Stimulated activated CD8-positive, alpha-beta memory T cell treated with anti-CD3 and anti-CD28 coated beads, Interleukin-15, amount 100 ng/mL, for 48 hours (primary cell): ENCODE measurements at places on chromosomes 7 and 10.

DNA sequence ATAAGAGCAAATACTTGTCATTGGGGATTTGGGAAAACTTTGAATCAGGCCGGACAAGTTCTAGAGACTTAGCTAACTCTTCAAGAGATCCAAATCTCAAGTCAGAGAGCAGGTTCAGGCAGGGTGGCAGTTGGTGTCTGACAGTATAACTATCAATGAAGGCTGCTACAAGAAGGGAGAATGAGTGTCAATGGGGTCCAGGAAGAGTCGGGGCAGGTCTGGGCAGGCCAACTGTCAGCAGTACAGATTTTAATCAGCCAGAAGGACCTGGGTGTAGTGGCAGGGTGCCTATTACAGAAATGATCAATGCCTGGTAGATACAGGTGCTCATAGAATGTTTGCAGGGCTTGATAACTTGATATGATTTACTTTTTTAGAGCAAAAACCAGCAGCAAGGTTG lies 751.1 kb downstream of the GRM8 start:
- DNase-seq, result no peak

DNA sequence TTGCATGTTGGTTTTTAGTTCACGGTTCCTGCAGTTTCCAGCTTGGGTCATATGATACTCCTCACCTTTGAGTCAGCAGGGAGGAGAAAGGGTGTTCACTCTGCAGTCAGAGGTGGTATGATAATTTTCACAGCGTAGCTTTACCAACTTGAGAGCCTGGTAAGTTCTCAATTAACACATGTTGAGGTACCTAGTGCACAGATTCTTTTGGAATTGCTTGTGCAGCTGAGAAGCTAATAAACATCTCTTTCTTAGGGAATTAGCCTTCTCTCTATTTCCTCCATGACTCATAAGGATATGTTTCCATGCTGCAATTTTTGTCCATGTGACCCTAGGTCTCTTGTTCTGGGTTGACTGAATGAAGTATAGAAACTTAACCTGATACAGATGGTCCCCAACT lies 166.6 kb downstream of the KIF20B start:
- no peak for DNase-seq

GRCh38 chr7:124323597-124323996 lies 290.7 kb upstream of the TMEM229A start:
- no peak for DNase-seq

- no peak for DNase-seq
Observed at GRCh38 chr10:3395458-3395861, 222.9 kb upstream of the PITRM1 start.

DNA sequence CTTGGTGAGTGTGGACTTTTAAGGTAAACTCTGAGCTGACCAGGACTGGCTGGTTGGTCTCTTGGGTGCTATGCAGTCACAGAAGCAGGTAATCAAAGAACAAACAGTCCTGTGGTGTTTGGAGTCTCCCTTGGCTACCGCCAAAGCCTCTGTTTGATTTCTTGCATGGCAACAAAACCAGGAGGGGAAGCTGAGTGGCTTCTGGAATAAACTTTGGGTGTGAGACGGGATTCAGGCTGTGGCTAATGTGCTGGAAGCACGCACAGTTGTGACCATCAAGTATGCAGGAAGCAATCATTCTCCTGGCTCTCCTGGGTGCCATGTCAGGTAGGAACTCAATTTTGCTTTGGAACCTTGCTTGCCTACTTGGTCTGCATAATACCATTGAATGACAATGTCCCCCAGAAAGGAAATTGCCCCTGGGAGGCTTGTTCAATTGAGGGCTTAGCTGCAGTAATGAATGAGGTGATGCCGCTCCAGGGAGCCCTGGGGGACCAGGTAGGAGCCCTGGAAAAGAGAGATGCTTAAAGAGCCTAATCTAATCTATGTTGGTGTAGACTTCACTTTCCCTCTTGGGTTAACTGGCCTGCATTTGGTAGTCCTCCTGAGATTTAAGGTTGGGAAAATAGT lies at the start of gene CDHR3:
CDHR3 (plus strand) TSS at position 227 of the 630 bp plus-strand sequence; CDS start at position 282, 55 bp downstream.
- DNase-seq, result no peak

GRCh38 chr10:18179891-18180290 lies 39.7 kb downstream of the CACNB2 start:
- DNase-seq, result no peak
